Epithelial cell of proximal tubule (primary cell): ENCODE measurements at places on chromosomes 11 and 22. TPM values are rescaled to one million over a fixed set of nuclear protein-coding genes. Genes with fewer than 3 reads are reported as not detected.

Gene GTSE1
- total RNA-seq, result 18.2 and 35.8 TPM in 2 replicates

Gene TSPAN32
- not detected in 2 replicates for total RNA-seq

Gene OR51T1
- total RNA-seq, result not detected in 2 replicates

Gene UBQLN3
- not detected in 2 replicates for total RNA-seq

Gene C11orf52
- total RNA-seq, result 4.0 and 5.0 TPM in 2 replicates

Gene STIM1
- total RNA-seq, result 14.9 and 16.5 TPM in 2 replicates

Gene CD3D
- total RNA-seq, result not detected in 2 replicates

Gene MYBPC3
- not detected in 2 replicates for total RNA-seq

Gene CRELD2
- total RNA-seq, result 48.8 and 54.1 TPM in 2 replicates

Gene GLB1L2
- 6.8 and 14.7 TPM in 2 replicates for total RNA-seq

Gene CHADL
- 0.87 and 1.3 TPM in 2 replicates for total RNA-seq

Gene SPI1
- total RNA-seq, result not detected in 2 replicates

Gene NRXN2
- total RNA-seq, result 0.29 TPM in 1 of 2 replicates, not detected in the other

Gene KCNK4
- 0.51 TPM in 1 of 2 replicates, not detected in the other for total RNA-seq

Gene ENTHD1
- not detected in 2 replicates for total RNA-seq

Gene OR52E5
- not detected in 2 replicates for total RNA-seq

Gene SGSM1
- total RNA-seq, result under 0.01 TPM in 1 of 2 replicates, not detected in the other

Gene PLXNB2
- total RNA-seq, result 113 and 177 TPM in 2 replicates

Gene MUC2
- not detected in 2 replicates for total RNA-seq

Gene NELL1
- not detected in 2 replicates for total RNA-seq

Gene PKNOX2
- total RNA-seq, result 0.14 TPM in 1 of 2 replicates, not detected in the other

Gene DNAJB7
- total RNA-seq, result not detected in 2 replicates

Gene OR56A1
- not detected in 2 replicates for total RNA-seq

Gene C11orf91
- not detected in 2 replicates for total RNA-seq

Gene HTATIP2
- total RNA-seq, result 48.8 and 67.6 TPM in 2 replicates

Gene SYTL2
- total RNA-seq, result 5.6 and 25.7 TPM in 2 replicates

Gene ZNF215
- 2.8 and 5.6 TPM in 2 replicates for total RNA-seq

Gene MMP12
- total RNA-seq, result not detected in 2 replicates

Gene OR2AT4
- total RNA-seq, result not detected in 2 replicates

Gene EHF
- 17.1 and 22.7 TPM in 2 replicates for total RNA-seq

Gene PIWIL4
- 0.22 and 1.2 TPM in 2 replicates for total RNA-seq

Gene RASL10A
- total RNA-seq, result 0.12 TPM in 1 of 2 replicates, not detected in the other

Gene MTMR3
- 10.1 and 36.4 TPM in 2 replicates for total RNA-seq
